Fibroblast of lung (primary cell): ENCODE measurements at places on chromosomes 1 and 21. TPM values are rescaled to one million over a fixed set of nuclear protein-coding genes. Genes with fewer than 3 reads are reported as not detected.

DNA sequence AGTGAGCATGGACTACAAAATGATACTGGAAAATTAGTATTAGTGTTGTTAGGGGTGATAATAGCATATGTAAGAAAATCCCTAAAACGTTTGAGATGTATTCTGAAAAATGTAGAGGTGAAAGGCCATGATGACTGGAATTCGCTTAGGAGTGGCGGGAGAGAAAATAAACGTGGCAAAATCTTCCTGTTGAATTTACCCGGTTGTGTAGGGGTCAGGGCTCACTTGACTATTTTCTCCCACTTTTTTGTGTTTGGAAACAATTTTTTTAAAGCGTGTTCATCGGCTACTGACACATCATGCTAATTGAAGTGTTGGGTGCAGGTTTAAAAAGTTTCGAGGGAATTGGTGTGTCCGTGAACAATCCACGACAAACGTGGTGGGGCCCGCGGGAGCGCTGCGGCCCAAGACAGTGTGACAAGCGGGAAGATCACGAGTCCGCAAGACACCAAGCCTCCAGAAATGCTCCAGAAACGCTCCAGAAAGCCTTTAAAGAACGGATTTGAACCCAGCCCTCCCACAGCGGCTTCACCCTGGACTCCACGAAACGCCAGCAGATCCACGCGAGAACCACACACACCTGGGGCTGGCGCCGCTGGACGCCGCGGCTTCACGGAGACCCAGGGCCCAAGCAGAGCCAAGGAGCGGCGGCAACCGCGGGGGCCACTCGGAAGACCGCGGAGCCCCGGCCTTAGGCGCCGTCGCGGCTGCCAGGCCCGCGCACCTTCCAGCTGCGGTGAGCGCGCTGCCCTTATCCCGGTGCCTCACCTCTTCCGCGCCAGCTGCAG lies 573 bp downstream of the PSMG1 start:
- no peak for DNase-seq

DNA sequence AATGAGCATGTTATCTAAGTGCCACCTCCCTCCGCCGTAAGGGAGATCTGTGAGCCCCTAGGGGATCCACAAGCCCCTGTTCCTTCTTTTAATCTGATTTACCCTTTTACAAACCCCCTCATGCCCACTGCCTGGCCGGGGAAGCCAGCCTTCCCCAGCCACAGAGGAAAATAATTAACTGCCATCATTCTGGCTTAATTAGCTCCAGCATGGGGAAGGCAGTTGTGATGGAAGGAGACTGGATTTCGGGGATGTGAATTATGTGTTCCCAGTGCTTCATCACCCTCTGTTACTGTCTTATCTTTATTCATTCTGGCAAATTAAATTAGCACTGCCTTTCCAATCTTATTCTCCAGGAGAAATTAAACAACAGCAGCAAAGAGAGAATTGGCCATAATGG lies 135.8 kb downstream of the PTPRU start:
- DNase-seq, result no peak

- DNase-seq, result no peak
These were observed 65.8 kb upstream of the VAMP3 start for GRCh38 chr1:7705048-7705907.

DNA sequence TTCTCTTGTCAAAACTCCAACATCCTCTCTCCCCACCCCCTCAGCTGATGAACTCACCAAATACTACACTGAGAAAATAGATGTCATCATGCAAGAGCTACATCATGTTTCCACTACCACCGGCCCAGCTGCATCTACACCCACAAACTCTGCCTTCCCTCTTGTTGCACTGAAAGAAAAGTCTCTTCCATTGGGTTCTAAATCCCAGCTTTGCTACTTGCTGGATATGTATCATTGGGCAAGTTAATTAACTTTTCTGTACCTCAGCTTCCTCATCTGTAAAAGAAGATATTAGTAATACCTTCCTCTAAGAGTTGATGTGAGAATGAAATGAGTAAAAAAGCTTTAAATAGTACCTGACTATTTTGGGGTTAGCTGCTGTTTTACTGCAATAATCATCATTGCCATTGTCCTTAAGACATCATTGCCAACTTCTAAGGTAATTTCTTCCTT lies 108.6 kb downstream of the OLFML2B start:
- no peak for DNase-seq

FCRL2 gene
- not detected in 2 replicates for polyA plus RNA-seq
